ENCODE measurements at places on chromosomes 7 and 10.

GRCh38 chr7:73329861-73330581, 2.1 kb downstream of the FKBP6 start:
- no peak for DNase-seq

- DNase-seq, result no peak
These were observed 109.2 kb downstream of the PTPN20 start for GRCh38 chr10:47020471-47020870.

DNA sequence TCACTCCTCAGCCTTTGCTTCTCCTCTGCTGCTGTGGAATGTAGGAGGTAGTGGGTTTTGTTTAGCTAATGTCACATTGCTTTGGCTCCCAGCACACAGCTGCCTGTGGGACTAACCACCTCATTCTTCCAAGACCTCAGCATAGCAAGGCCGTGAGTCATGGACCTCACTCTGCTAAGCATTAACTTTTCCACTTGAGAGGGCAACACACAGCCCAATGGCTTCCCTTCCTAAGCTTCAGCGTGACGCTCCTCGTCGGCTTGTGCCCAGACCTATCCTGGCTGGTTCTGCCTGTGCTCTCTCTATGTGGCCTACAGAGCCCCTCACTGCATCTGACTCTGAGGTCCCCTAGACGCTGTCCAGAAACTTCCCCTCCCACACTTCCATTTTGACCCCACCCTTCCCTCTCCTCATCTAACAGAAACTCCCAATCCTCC, 23.3 kb downstream of the MYOF start:
- no peak for DNase-seq

DNA sequence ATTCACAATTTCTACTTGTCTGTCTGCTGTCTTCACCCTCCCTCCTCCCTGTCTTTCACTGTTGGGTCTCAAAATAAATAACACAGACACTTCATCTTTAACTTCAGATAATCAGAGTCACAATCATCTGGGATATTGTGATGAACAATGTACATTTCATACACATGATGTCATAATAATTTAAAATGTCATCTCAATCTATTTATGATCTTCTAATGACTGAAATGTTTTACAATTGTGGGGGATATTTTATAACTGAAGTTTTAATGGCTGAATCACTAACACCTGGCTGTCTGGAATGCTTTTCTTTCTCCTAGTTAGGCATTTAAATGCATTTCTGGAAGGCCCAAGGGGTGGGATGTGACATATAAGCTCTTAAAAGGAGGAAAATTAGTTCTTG, 859.8 kb downstream of the LRMDA start:
- no peak for DNase-seq

DNA sequence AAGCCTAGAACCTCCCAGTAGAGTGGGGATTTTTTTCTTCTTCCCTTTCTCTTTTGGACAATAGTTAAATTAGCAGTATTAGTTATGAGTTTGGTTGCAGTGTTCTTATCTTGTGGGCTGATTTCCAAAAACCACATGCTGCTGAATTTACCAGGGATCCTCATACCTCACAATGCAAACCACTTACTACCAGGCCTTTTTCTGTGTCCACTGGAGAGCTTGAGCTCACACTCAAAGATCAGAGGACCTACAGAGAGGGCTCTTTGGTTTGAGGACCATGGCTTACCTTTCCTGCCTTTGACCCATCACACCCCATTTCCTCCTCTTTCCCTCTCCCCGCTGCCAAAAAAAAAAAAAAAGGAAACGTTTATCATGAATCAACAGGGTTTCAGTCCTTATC, 5.4 kb downstream of the OPN1SW start:
- DNase-seq, result no peak

DNA sequence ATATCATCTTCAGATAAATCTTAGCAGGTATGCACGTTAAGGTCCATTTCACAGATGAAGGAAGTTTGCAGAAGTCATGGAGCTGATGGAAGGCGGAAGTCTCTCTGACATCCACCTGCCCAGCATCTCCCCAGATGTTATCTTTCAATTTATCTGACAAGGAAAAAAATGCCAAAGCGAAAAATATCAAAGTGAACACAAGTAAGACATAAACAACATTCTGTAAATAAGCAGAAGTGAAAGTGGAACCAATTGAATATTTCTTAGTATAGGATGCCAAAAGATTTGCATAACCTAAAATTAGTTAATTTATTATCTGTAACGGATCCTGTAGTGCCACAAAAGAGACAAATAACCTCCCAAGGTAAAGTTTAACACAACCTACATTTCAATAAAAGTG, 73.6 kb upstream of the NEBL start:
- DNase-seq, result no peak

DNA sequence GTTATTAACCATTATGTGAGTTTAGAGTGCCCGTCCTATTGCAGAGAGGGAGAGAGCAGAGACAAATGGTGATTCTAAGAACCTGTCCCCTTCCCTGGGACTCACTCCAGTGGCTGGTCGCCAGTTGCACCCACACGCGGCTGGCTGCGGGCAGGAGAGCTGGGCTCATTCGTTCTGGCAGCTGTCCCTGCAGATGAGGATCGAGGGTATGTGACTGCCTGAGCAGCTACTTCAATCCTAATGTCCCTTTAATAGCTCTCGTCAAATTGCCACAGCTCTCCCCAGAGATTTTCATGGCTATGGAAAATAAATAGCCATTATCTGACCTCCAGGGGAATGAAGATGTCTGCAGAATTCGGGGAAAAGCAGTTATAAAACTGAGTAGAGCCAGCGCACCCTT, 41.6 kb downstream of the RBM28 start:
- no peak for DNase-seq

Measured in activated naive CD4-positive, alpha-beta T cell treated with anti-CD3 and anti-CD28 coated beads, Interleukin-2, amount 50 U/mL, for 72 hours (primary cell).